HS-5 (cell line): ENCODE measurements at places on chromosomes 7 and 10.

GRCh38 chr10:28533186-28533564 lies 257 bp downstream of the WAC start:
- no peak for DNase-seq

- peak; percentile 76 for DNase-seq
Measured at GRCh38 chr7:84637568-84638338, 443.2 kb upstream of the SEMA3A start.

- peak; percentile 70 for DNase-seq
Measured at GRCh38 chr7:44383566-44383965, 58.2 kb upstream of the CAMK2B start.

DNA sequence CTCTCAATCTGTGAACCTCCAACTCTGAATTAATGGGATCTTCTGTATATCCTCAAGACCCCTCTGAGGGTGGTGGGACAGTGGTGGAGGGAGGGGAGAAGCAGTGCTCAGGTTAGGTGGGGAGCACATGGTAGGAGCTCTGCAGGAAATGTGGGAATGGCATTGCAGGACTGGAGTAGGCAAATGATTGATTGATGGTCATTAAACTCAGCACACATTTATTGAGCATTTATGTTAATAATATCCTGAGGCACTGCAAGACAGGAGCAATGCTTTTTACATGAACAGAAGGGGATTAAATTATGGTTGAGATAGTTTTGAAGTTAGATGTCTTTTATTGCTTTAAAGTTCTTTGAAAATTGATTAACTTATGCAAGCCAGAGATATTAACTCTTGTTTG lies 14.1 kb downstream of the BMPER start:
- no peak for DNase-seq

DNA sequence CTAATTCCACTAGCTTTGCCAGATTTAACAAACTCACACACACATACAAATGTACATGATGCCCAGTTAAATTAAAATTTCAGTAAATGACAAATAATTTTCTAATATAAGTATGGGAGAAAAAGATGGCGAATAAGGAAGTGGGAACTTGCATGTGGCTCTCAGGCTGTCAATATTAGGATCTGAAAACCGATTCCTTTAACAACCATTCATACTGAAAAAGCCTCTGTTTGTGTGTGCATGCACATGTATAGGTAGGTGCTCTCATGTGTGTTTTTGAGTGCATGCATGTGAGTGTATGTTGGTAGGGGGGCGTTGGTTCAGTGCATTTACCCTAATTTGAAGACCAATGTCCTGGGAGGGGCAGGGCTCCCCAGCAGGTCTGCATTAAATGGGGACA lies 125.3 kb downstream of the HTR7 start:
- no peak for DNase-seq

- DNase-seq = no peak
Measured at GRCh38 chr7:24229481-24230226, 54.3 kb upstream of the NPY start.

- no peak for DNase-seq
Measured at GRCh38 chr10:50511492-50512213, 112.1 kb downstream of the SGMS1 start.

DNA sequence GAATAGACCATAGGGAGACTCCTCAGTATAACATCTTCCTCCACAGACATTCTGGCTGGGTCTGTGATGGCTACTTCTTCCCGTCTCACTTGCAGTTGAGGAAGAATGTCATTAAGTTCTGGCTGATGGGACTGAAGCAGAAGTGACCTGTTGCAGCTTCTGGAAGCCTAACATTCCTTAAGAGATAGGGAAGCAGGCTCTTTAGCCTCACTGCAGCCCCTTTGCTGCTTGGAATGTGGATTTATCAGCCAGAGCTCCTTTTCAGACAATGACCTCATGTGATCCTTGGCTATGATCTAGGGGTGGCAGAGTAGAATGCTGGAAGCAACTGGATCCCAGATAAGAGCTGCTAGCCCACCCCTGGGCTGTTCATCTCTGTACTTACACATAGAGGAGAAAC lies 142.5 kb downstream of the RNF216 start:
- DNase-seq = no peak
